ENCODE measurements at places on chromosomes 5 and 9.

GRCh38 chr9:134644725-134645606, 3.4 kb downstream of the COL5A1 start:
- DNase-seq = peak; percentile 96

DNA sequence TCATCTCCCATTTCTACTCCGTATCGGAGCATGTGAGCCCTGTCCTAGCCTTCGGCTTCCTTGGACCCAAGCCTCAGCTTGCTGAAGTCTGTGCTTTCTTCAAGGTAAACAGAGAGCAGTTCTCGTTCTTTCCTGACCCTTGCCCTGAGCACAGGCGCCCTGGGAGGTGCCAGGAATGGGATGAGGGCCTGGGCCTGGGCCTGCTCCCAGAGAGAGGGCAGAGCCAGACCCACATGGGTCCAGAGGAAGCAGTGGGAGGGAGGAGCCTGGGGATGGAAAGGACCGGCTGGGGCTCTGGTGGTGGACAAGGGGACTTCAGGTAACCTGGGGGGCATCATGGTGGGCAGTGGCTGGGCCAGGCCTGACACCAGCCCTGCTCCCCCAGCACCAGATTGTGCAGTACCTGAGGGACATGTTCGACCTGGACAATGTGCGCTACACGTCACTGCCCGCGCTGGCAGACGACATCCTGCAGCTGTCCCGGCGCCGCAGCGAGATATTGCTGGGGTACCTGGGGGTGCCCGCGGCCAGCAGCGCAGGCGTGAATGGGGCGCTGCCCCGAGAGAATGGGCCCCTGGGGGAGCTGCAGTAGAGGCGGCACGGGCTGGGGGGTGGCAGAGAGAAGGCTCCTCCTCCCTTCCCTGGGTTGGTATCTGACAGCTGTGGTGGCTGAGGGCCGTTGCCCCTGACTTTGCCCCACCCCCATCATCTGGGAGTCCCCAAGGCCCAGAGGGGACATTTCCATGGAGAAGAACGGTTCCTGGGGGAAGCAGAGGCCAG, 10.9 kb upstream of the DOLPP1 start:
- no peak for DNase-seq

- DNase-seq = no peak
Measured at GRCh38 chr9:38282756-38283155, 109.7 kb upstream of the ALDH1B1 start.

GRCh38 chr9:27654629-27655285, 81.5 kb upstream of the C9orf72 start:
- DNase-seq = no peak

DNA sequence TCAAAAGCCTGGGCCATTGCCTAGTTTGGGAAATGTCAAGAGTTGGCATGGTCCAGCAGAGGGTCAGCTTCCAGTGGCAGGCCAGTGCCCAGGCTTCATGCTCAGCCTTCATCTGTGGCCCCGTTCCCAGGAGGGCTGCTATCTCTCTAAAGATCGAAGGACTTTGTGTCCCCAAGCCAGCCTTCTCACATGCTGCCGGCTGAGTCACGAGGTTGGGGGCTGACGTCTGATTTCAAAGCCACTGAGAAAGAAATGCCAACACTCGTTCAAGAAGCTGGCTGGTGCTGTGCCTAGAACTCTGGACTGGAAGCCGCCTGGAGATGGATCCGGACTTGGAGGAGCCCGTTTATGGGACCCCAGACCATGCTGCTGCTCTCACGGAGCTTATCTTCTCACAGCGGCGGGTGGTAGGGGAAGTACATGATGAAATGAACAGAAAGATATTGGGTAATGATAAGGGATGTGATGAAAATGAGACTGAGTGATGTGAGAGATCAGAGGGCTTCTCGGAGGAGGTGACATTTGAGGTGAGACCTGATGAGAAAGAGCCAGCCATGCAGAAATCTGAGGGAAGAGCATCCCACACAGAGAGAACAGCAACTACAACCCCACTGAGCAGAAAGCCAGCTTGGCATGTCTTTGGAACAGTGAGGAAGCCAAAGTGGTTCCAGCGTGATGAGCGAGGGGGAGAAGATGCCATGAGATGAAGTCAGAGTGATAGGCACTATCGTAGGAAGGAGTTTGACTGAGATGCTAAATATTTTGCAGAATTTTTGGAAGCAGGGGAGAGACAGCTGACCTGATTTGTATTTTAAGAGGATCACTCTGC, 54.9 kb upstream of the BOD1 start:
- no peak for DNase-seq

GRCh38 chr5:73278693-73279092, 105.7 kb downstream of the TMEM174 start:
- no peak for DNase-seq

- DNase-seq = no peak
Measured at GRCh38 chr5:111271885-111272284, 47.7 kb downstream of the CAMK4 start.

- no peak for DNase-seq
Measured at GRCh38 chr9:114169952-114170770, 14.8 kb downstream of the COL27A1 start.

DNA sequence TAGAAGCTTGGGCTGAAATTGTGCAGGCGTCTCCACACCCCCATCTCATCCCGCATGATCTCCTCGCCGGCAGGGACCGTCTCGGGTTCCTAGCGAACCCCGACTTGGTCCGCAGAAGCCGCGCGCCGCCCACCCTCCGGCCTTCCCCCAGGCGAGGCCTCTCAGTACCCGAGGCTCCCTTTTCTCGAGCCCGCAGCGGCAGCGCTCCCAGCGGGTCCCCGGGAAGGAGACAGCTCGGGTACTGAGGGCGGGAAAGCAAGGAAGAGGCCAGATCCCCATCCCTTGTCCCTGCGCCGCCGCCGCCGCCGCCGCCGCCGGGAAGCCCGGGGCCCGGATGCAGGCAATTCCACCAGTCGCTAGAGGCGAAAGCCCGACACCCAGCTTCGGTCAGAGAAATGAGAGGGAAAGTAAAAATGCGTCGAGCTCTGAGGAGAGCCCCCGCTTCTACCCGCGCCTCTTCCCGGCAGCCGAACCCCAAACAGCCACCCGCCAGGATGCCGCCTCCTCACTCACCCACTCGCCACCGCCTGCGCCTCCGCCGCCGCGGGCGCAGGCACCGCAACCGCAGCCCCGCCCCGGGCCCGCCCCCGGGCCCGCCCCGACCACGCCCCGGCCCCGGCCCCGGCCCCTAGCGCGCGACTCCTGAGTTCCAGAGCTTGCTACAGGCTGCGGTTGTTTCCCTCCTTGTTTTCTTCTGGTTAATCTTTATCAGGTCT, at the start of gene C9orf72:
TSS of gene C9orf72 (minus strand) at position 564 of the 716 bp plus-strand sequence. CDS start 6,361 bp downstream, outside the sequence.
- DNase-seq = no peak

GRCh38 chr5:76652809-76653414, 29.7 kb upstream of the F2RL2 start:
- DNase-seq = no peak

DNA sequence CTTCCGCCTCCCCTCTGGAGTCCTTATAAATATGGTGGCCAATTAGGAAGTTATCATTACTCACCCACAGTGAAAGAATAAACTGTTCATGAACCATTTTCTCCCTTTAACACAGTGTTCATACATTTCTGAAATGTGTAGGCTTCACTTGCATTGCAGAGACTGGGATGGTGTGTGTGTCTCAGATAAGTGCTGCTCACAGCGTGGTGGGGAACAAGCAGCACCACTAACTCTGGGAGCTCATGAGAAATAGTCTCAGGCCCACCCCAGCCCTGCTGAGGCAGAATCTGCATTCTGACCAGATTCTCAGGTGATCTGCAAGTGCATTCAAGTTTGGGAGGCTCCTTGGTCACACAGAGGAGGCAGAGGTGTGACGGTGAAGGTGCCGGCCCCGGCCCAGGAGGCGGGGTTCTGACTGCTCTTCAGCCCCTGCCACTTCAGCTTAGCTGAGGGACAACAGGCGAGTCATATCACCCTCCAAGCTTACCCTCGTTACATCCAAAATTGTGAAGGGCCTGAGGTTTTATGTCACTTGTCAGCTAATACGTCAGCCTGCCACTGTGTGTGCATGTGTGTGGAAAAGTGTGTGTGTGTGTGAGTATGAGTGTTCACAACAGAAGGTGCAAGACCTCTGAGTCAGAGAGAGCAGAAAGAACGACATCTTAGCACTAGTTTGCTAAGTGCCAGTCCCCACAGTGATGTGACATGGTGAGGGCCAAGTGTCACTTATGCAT, 34.7 kb downstream of the DAP start:
- no peak for DNase-seq

DNA sequence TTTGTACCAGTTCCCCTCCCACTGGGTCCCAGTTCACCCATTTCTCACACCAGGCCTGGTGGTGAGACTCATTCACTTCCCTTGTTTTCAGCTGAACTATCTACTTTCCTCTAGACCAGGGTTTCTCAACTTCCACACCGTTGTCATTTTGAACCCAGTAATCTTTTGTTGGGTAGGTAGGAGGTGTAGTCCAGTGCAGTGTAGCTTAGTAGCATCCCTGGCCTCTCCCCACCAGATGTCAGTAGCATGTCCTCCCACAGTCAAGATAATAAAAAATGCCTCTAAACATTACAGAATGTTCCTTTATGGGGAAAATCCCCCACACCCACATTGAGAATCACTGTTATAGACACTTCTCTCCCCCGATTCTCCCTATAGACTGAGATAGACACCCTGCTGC, 299.1 kb downstream of the EPB41L4A start:
- no peak for DNase-seq

GRCh38 chr5:43893951-43894684, 291.1 kb downstream of the NNT start:
- no peak for DNase-seq

- no peak for DNase-seq
Measured at GRCh38 chr5:144307736-144308135, 137.1 kb downstream of the KCTD16 start.

DNA sequence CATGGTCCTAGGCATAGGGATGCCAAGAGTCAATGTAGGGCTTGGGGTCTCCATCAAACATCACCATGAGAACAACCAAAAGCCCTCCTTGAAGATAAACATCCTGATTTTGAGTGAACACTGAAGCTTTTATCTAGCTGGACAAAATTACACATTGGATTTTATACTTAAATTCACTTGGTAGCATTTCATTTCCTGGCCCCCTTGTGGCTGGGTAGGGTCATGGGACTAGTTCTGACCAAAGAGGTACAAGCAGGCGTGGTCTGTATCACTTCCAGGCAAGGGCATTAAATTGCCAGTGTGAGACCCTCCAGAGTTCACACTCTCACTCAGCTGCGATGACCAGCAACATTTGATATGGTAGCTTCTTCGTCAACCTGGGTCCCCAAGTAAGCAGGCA, 320.3 kb downstream of the ACTL7B start:
- no peak for DNase-seq

DNA sequence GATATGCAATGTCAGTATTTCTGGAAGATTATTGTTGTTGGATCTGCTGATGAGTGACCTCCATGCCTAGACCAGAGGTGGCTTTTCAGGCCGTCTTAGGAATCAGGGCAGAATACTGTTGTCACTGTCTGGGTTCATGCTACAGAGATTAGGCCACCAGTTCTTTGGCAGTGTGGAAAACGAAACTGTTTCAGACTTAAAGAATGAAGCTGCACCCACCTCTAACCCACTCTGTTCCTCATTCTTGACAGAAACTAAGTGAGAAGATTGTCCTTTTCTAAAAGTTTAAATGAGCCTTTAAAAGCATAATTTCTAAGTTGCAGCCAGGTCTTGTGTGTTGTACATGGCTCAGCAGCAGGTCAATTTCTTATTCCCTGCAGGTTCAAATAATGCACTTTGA, 444.3 kb downstream of the ENC1 start:
- DNase-seq = no peak

- no peak for DNase-seq
Measured at GRCh38 chr5:171162165-171162564, 146.9 kb upstream of the TLX3 start.

- DNase-seq = no peak
Measured at GRCh38 chr9:136309101-136309801, 5.4 kb upstream of the CCDC187 start.

GRCh38 chr5:75363111-75363510, 26.1 kb downstream of the HMGCR start:
- no peak for DNase-seq

- DNase-seq = peak; percentile 72
Measured at GRCh38 chr5:172806897-172807672, 27.0 kb upstream of the ERGIC1 start.

GRCh38 chr5:116922532-116922931, 347.9 kb upstream of the SEMA6A start:
- DNase-seq = no peak

DNA sequence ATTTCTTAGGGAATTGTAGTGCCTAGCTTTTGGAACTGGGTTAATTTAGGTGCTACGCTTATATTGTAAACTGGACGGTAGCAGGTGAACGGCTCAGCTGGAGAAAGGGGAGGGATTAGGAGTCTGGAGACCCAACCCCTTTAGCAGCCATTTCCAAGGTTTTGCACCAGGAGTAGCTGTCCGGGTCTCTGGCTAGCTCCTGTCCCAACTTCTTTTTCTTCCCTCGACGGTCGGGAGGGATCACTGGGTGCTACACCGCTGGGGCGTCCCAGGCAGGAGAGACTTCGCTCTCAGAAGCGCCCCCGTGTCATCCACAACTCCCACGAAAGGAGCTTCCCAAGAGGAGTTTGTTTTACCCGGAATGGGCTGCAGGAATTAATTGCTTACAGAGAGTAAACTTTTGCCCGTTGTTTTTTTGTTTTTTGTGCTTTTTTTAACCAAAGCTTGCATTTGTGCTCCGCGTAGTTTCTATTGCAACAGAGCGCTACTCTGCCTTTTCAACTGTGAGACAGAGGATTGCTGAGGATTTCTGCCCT, 1640.9 kb upstream of the C9orf72 start:
- DNase-seq = no peak

GRCh38 chr5:122297587-122298298, 14.3 kb upstream of the SNCAIP start:
- no peak for DNase-seq

DNA sequence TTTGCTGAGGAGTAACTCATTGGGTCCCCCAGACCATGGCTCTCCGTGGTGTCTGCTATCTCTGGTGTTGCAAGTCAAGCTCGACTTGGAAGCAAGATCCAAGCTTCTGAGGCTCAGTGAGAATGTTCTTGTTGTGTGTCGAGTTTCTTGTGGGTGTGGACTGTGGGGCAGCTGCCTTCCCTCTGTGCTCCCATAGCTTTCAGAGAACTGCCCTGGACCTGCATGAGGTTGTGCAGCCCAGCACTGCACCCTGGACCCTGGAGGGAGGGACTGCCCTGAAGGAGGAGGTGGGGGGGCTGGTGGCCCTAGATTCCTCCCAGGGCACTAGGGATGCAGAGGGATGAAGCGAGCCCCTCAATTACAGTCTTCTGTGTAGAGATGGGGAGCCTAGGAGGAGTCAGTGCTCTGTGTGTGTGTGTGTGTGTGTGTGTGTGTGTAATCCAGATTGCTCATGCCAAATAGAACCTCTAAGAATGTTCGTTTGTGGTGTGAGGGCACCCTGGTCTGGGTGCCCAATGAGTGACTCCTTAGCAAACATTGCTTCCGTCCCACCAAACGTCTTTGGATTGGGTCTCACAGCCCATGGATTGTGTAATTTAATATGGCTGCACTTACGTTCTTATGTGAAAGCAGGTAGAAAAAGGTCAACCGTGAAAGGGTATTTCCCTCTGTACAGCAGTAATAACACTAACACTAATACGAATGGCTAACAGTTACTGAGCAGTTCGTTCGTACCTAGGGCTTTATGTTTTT, 143.3 kb upstream of the LMX1B start:
- no peak for DNase-seq
